ENCODE measurements at places on chromosomes 7 and 10.

GRCh38 chr7:116284390-116284789, 74.1 kb downstream of the TES start:
- DNase-seq = no peak

- DNase-seq = no peak
Measured at GRCh38 chr10:121414366-121415062, 183.7 kb downstream of the FGFR2 start.

GRCh38 chr10:99537989-99538917, 5.5 kb downstream of the NKX2-3 start:
- no peak for DNase-seq

DNA sequence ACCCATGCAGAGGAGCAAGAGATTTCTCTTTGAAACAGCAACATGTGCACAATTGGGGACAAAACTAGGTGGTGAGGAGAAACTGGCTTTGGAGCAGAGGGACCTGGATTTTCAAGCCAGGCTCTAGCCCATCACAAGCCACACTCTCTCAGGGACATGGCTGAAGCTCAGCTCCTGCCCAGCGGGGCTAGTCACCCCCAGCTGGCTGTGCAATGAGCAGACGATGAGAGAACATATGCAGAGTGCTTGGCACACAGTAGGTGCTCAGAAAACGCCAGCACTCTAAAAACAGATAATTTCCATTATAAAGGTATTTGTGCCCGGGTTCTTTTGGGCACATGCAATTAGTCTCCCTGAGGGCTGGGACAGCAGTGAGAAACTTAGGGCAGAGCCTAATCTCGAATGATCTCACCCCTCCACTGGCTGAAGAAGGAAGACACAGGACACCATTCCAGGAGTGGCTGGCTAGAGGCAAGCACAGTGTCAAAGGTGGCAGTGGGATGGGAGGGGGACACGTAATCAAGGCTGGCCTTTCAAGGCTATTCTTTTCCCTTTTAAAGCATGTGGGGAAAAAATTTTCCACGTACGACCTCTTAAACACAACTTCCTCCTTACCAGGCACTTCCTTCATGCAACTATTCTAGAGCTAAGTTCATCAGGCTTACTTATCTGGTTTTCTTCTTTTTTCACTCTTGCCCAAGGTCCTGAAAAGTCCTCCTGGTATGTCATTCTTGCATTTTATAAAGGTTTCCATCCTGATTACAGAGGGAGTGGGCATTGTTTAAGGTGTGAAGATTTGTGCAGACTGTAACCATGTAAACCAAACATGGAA, 15.1 kb downstream of the FAM53B start:
- no peak for DNase-seq

- no peak for DNase-seq
Measured at GRCh38 chr7:150923196-150923595, 54.9 kb downstream of the KCNH2 start.

GRCh38 chr10:104254493-104255310, at the start of gene GSTO1:
Gene GSTO1 (plus strand): TSS chr10:104254892. CDS start chr10:104254929, 37 bp downstream.
- DNase-seq = peak; percentile 73

GRCh38 chr10:97991871-97992270, 38.5 kb downstream of the CRTAC1 start:
- no peak for DNase-seq

DNA sequence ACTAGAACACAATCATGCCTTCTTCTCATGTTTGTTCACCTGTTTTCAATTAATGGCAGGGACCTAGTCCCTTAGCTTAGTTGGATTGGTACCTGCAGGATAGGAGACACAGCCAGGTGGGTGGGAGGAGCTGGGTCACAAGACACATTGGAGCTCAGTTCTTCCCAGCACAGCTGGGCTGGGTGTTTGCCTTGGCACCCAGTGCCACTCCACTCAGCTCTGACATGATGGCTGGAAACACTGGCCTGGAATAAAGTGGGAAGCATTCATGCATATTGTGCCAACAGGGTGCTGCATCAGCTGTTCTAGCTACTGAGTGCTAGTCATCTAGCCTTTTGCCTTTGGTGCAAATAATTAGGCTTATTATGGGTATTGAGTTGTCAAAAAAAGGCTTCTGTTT, 226.1 kb downstream of the PTEN start:
- no peak for DNase-seq

- DNase-seq = no peak
Measured at GRCh38 chr7:8084836-8085235, 116.2 kb downstream of the GLCCI1 start.

GRCh38 chr10:3935933-3936359, 150.9 kb upstream of the KLF6 start:
- no peak for DNase-seq

DNA sequence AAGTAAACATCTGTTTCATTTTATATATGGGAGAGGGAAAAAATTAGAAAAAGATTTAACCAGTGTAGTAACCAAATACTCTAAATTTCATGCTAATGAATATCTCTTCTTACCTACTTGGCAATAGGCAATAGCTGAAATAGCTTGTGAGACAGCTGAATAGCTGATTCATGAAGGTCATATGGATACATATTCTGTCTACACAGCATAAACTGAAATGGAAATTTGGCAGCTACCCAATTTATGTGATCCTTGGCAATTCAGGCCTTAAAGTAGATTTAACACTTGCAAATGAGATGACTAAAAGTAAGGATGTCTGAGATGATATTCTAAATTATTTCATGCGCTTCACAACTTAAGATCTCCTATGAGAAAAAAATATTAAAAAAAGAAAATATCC, 261.2 kb upstream of the SEMA3A start:
- DNase-seq = no peak

- no peak for DNase-seq
Measured at GRCh38 chr10:35079265-35079664, 10.9 kb downstream of the CUL2 start.

DNA sequence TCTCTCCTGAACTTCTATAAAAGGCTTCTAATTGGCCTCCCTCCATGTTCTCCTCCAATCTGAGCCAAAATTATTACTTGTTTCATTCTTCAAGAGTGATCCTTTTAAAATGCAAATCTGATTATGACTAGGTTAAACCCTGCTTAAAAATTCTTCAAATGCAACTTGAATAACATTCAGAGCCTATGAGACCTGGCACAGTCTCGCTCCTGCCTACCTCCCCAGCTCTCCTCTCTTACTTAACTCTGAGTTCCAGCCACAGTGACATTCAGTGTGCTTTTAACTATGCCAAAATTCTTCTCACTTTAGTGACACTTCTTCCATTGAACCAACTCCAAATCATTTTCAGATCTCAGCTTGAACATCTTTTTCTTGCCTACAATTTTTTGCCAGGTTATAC, 68.8 kb downstream of the TMEM168 start:
- no peak for DNase-seq
